Stimulated activated CD4-positive, alpha-beta T cell treated with anti-CD3 and anti-CD28 coated beads, Interleukin-2, amount 100 ng/mL, for 4 hours (primary cell): ENCODE measurements at places on chromosomes 5 and 9.

DNA sequence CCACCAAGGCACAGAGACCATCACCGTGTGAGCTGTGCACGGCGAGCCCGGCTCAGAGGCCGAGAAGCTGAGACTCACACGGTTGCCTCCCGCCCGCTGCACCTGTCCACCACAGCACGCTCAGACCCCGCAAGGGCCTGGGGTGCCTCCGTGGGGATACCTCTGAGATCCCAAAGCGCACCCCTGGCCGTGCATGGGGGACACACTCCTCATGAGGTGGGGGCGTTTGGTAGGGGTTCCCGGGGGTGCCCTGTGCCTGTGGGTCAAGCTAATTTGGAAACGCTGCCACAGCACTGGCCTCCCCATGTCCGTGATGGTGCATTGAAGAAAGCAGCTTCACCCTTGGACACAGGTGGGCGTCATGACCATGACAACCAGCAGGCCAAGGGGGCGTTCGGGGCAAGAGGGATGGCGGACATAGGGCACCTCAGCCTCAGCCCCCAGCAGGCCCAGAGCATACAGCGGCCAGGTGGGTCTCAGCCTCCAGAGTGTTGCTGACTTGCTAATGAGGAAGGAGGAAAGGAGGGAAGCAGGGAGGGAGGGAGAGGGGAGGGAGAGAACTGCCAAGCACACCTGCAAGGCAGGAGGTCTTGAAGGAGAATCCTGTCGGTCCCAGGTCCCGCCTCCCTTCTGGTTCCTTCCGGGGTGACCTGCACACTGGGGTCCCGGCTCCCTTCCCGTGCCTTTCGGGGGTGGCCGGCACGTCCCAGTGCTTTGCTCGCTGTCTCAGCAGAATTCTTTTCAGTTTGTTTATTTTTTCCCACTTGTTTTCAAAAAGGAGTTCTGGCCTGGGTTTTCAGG is 34.7 kb downstream of the GLT6D1 start:
- no peak for DNase-seq

GRCh38 chr9:137665697-137666512 is 47.1 kb downstream of the EHMT1 start:
- DNase-seq = no peak

GRCh38 chr5:144436007-144436406 is 265.3 kb downstream of the KCTD16 start:
- DNase-seq = no peak

DNA sequence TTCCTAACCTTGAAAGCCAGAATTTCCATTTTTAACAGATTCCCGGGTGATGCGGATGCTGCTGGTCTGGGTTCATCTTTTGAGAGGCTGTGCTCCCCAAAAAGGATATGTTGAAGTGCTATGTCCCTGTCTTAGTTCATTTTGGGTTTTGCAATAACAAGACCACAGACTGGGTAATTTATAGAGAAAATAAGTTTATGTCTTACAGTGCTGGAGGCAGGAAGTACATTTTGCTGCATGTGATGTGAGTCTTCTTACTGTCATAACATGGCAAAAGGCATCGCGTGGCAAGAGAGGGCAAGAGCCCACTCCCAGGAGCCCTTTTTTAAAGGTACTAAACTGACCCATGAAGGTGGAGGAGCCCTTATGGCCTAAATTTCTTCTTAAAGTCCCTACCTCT is 114.1 kb downstream of the DAPK1 start:
- DNase-seq = no peak

DNA sequence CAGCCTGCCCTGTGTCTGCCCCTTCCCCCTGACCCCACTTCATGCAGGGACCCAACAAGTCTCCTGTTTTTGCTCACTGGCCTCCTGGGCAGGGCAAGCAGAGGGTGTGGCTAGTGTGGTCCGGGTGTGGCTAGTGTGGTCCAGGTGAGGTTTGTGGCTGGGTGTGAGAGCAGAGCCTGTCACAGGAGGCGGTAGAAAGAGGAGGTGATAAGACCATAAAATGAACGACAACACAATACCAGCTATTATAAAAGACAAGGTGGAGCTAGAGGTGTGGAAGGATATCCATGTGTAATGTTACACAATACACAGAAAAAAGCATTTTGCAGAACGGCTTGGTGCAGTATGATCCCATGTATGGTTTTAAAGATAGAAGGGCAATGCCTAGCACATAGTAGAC is 23.3 kb downstream of the SPRY4 start:
- DNase-seq = no peak

DNA sequence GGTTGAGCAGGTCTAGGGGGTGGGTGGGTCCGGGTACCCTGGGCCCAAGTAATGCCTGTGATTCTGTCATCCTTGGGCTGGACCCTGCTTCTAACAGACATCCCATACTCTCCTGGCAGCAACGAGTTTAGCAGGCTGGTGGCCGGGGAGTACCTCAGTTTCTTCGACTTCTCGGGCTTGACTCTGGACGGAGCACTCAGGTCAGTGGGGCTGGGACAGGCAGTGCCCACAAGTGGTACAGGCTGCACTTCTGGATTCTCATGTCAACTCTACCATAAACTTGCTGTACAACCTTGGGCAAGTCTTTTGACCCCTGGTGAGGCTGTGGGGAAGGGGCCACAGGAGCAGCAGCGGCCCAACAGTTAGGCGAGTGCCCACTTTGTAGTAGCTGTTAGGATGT is 21.8 kb downstream of the PSD2 start:
- DNase-seq = no peak

DNA sequence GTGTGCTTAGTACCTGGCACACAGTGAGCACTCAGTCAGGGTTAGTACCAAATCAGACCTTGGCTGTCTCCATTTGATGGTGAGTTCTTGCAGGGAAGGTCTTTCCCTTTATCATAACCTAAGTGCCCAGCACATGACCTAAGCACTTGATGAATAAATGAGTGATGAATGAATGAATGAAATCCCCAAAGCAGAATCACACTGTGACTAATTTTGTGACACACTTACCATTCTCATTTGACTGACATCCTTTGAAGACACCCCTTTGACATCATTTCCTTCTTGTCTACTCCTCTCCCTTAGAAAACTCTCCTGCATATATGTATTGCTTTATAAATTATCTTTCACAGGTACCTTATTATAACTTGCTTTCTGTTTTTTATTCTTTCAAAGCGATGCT is 130.2 kb upstream of the ELL2 start:
- DNase-seq = no peak

DNA sequence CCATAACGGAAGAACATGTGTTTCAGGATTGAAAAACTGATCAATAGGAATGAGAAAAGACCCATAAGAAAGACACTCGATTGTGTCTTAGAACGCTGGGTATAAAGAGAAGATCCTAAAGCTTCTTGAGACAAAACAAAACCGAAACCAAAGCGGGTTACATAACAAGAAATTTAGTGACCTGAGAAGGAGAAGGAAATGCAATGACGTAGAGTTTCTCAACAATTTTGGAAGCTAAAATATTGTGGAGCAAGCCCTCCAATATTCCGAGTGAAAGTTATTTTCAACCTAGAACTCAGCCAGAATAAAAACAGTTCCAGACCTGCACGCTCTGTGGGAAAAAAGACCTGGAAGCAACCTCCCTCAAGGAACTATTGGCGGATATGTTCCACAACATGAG is 81.9 kb upstream of the FREM1 start:
- DNase-seq = no peak

GRCh38 chr9:89032173-89032572 is 40.9 kb downstream of the S1PR3 start:
- DNase-seq = no peak

DNA sequence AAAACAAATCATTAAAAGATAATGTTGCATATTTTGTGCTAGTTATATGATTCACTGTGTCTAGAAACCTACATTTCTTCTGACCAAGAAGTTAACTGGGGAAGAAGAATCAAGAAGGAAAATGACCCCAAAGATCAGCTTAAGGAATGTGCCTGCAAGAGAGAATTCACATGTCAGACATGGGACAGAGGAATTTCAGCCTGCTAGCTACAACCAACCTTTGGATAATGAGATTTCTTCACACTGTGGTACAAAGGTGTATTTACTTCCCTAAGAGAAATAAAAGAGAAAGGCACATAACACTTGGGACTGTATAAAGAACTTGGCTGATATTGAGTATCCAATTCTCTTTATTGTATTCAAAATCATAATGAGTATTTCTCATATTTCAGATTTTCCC is 39.6 kb upstream of the ELL2 start:
- DNase-seq = no peak

DNA sequence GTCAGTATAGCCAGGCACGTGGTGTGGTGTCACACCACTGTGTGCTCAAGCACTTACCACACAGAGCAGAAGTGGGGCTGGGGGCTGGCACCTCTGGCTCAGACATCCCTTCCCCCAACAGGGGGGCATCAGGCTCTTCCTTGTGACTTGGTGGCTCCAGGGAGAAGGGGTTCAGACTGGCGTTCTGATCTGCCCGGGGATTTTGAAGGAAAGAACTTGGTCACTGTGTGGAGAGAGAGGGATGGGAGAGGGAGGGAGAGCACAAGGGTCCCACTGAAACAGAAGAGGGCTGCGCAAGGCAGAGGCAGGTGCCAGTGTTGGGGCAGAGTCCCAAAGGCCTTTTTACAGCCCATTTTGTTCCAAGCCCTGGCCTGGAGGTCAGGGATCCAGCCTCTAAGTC is 109.7 kb upstream of the ALDH1B1 start:
- no peak for DNase-seq

DNA sequence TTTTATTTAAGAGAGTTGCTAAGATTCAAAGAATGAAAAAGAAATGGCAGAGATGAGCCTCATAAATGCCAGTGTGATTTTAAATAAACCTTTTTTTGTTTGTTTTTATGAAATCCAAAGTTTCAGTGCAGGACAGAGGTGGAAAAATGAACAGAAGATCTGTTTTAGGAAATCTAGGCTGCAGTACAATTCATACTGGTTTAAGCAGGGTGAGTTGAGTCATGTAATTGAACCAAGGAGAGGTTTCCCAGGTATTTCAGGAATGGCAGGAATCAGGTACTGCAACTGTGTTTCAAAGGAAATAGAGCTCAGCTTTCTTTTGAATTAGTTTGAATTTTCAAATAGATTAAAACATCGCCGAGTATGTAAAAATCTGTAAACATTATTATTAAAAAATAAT is 3.0 kb upstream of the ANKRD31 start:
- no peak for DNase-seq

- DNase-seq = no peak
Measured at GRCh38 chr9:134870746-134871662, 9.6 kb upstream of the FCN2 start.

DNA sequence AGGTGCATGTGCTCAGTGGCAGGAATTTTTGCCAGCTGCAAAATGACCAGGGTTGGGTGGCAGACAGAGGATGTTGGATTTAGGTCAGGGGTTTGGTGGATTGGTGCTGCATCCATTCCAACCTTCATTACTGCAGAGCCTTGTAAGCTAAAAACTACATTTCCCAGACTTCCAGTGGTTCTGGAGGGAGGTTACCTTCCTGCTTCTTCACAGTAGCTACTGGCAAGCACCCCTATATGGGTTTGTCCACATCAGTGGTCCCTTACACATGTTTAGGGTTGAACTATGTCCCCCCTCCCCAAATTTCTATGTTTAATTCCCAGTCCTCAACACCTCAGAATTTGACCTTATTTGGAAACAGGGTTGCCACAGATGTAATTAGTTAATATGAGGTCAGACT is 20.7 kb upstream of the IL17B start:
- no peak for DNase-seq

- DNase-seq = no peak
Measured at GRCh38 chr9:69411931-69412740, 87.1 kb downstream of the ENTREP1 start.

- DNase-seq = no peak
Measured at GRCh38 chr9:78370991-78371390, 74.1 kb downstream of the PSAT1 start.

- no peak for DNase-seq
Measured at GRCh38 chr5:2441495-2442180, 309.8 kb downstream of the IRX2 start.

DNA sequence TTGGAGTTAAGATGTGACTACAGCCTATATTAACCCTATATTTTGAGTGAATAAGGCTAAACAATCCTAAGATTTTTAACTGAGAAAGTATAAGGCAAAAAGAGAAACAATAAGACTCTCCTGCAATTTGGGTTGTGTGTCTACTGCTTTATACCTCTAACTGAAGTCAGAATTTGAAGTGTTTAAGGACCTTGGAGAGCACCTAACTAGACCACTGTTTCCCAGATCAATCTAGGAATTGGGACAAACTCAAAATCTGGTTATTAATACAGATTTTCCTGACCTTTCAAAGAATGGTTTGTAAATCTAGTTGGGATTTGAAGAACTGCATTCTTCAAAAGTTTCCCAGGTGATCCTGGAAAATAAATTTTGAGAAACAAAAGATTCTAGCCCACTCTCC is 42.1 kb downstream of the GABRA1 start:
- no peak for DNase-seq

DNA sequence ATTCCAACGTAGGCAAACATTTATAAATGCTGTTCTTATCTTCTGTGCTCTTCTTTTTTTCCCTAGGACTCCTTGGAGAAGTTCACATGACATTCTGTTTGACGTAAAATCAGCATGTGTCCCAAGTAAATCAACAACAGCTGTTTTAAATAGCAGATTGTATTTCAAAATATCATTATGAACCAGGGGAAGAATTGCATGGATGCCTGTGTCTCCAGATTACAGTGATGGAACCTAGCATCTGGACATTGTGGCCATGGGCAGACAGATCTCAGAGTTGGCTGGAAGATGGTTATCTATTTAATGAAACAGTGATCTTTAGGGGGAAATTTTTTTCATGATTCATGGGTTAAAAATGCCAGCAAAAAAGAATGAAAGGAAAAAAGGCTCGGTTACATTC is 222.0 kb downstream of the MAN2A1 start:
- DNase-seq = no peak

- no peak for DNase-seq
Measured at GRCh38 chr5:179110528-179110927, 50.4 kb downstream of the ZNF354C start.

DNA sequence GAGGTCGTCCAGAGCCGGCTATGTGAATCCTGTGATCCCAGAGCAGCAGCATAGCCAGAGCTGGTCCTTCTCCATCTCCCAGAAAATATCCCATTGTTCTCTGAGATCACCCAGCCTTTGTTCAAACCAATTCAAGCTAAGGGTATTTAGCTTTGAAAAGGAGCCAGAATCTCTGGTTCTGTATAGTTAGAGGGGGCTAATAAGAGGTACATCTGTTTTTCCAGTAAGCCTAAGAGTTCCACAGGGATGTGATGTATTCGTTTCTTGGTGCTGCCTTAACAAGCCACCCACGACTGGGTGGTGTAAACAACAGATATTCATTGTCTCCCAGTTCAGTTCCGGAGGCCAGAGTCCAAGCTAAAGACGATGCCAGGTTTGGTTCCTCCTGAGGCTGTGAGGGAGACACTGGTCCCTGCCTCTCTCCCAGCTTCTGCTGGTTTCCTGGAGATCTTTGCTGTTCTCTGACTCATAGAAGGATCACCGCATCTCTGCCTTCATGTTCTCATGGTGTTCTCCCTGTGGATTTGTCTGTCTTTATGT is 344.8 kb downstream of the MTRR start:
- no peak for DNase-seq
